ENCODE measurements at places on chromosomes 7 and 10.

GRCh38 chr7:50531401-50531911 lies 33.7 kb downstream of the DDC start:
- DNase-seq, result no peak

DNA sequence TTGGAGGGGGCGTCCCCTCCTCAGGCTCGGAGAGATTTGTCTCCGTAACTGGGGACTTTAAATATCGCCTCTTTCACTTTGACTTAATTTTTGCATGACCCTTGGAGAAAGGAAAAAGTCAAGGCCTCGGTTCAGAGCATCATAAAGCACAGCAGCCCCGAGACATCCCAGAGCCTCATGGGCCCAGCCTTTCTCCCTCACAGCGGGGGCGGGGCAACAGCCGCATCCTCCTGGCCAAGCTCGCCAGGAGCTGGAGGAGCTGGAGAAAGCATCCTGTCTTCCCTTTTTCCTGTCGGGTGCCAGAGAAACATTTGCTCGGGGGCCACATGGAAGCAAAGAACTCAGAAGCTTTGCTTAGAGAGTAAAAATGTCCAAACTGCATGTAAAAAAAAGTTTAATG lies 43.6 kb upstream of the DPYSL4 start:
- DNase-seq, result no peak

GRCh38 chr10:87684001-87684638 lies 24.4 kb downstream of the PAPSS2 start:
- DNase-seq, result no peak

- no peak for DNase-seq
Observed at GRCh38 chr10:93150990-93151547, 77.4 kb downstream of the CYP26A1 start.

GRCh38 chr7:122764020-122764419 lies 61.3 kb upstream of the RNF148 start:
- DNase-seq, result no peak

DNA sequence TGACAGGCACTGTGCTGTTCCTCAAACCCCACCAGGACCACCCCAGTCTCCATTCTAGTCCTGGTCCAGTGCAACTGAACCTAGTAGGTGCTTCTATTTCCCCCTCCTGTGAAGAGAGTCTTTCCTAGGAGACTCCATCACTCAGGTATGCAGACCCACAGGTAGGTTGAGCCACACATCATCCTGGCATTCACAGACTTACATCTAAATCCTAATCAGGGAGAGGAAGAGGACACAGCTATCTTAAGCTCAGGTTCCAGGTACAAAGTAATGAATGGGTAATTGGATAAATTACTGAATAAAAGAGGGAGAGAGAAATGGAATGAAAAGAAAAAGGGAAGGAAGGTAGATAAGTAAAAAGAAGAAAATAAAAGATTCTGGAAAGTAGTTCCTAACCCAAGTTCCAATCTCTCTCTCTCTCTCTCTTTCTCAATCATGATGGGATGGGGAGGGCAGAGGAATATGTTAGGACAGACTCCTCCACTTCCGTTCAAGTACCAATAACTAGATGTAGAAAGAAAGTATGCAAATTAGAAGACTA lies 139.8 kb upstream of the NAMPT start:
- DNase-seq, result no peak

DNA sequence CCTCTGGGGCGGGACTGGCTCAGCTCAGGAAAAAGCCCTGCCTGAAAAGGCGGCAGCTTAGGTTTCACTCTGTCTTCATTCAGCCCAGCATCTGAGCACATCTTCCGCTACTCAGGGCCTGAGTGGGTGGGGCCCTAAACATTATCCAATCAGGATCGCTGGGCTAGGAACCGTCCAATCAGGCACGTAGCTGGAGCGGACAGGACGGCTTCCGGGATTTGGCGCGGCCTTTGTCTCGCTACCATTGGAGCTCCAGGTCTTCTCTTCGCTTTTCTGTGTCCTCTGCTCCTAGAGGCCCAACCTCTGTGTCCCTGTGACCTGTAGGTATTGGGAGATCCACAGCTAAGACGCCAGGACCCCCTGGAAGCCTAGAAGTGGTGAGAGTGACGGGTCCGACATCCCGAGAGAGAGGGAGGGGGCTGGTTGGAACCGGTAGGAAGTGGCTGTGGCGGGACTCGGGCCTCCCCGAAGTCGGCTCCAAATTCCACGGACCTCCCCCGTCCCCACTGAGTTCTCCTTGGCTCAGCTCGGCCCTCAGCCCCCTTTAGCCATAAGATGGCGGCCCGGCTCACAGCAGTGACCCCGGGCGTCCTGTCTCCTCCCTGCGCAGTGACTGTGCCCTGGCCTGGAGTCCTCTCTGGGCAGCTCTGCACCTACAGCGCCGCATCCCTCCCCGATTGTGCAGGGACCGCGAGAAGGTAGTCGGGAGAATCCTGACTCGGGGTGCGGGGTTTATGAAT lies 99.1 kb downstream of the ZNF680 start:
- DNase-seq, result no peak

DNA sequence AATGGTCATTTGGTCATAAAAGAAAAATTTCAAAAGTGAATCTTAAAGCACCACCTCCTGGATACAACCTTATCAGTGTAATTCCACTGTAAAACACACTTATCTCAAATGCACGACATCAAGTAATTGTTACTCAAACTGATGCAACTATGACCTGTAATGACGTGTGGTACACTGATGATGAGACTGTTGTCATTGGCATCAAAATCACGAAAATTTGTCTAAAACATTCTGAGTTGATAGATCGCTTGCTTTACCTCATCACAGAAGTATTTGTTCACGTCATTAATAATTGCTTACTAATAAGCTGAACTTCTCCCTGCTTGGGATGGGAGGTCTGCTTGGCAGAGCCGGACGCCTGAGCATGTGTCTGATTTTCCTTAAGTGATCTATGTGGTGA lies 221.8 kb upstream of the KLF6 start:
- no peak for DNase-seq

- no peak for DNase-seq
Observed at GRCh38 chr7:34158368-34159153, 253.2 kb downstream of the BMPER start.

DNA sequence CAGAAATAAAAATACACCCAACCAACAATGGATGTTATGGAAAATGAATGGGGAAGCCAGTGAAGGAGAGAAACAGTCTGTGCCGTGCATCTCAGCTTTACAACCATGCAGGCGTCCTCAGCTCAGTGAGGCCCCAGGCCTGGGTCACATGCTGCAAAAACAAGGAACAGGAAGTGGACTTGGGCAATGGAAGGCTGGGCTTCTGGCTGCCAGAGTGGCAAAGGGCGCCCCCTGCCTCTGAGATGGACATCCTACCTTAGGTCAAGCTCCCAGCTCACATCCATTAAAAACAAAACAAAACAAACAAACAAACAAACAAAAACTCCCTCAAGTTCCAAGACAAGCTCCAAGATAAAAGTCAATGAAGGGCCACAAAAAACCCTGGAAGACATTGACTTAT lies 54.7 kb upstream of the AFAP1L2 start:
- peak; percentile 63 for DNase-seq

DNA sequence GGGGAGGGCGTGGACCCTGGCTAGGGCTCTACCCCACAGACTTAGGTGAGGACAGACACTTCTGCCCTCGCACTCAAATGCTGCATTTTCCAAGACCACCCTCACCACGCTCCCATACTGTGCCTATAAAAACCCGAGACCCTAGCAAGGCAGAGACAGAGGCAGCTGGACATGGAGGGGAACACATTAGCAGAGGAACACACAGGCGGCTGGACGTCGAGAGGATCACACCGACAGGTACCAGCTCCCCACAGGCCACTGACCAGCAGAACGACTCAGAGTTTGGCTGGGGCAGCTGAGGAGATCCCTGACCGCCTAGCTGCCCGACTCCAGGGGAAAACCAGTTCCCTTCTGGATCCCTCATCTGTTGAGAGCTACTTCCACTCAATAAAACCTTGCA lies 338.2 kb upstream of the SMIM30 start:
- DNase-seq, result no peak

GRCh38 chr10:79409038-79409725 lies 36.2 kb downstream of the ZCCHC24 start:
- DNase-seq, result no peak

GRCh38 chr7:80830584-80831285 lies 88.1 kb downstream of the SEMA3C start:
- no peak for DNase-seq

GRCh38 chr10:114933588-114933987 lies 4.4 kb upstream of the TRUB1 start:
- no peak for DNase-seq

GRCh38 chr7:110940756-110941155 lies 150.2 kb upstream of the LRRN3 start:
- DNase-seq, result no peak

DNA sequence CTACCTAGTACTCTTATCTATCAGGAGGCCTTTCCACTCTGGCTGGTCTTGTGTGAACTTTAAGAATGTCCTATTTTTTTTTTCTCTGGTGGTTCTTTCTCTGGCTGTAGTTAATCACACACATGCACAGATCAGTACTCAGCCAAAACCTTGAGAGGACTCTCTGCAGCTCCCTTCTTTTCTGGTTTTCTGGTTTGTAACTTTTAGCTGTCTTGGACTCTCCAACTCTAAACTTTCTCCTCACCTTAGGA lies 54.9 kb upstream of the HELLS start:
- DNase-seq, result no peak

DNA sequence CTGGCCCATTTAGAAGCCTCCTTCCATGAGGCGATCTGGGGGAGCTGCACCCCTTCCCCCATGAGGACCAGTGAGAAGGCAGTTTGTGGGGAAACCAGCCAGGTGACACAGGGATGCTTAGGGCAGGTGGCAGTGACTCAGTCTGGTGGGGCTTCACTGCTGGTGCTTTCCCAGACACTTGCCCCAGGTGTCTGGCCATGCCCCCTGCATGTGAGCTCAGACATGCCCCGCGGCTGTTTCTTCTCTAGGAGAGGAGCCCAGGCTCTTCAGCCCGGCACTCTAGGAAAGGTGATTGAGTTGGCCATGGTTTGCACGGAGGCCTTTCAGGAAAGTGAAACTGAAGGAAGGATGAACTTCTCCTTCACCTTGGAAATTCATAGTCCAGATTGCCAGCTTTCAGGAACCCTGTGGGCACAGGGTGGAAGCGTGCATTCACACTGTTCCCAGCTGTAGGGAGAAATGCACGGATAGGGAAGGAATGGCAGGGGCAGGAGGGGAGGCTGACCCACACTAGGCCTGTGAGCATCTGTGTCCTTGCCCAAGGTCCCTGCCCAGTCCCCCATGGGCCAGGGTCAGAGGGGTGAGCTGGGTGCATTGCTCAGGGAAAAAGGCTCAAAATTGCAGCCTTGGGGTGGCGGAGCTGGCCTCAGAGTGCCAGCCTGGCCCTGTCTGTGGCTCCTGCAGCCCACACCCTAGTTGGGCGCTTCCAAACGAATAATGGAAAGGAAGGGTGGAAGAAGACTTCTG lies 359.1 kb downstream of the GLRX3 start:
- no peak for DNase-seq

- DNase-seq, result no peak
Observed at GRCh38 chr7:1898628-1899185, 228.6 kb downstream of the ELFN1 start.

DNA sequence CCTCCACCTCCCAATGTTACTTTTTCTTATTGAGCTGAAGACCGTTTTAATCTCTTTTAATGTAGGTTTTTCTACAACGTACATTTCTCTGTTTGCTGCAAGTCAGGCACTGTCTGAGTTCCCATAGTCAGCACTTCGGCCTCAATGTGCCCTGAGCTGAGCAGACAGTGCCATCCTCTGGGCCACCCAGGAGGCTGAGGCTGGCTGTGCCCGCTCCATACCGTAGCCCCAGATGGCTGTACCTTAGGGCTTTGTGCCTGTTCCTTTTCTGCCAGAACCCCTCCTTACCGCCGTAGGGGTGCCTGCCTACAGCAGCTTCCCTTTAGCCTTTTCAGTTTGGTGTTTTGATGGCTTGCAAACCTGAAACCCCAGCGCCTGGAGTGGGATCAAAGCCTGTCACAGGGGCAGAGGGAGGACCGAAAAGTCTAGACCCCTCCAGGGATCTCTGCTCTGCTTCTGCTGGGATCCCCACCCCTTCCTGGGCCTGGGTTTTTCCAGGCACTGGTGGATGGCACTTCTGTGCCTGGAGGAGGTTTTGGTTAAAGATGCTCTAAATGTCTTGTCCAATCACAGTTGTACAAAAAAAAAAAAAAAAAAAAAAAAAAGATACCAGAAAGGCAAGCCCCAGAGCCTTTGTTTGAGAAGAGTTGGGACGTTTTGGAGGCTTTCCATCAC lies 9.0 kb downstream of the AGAP3 start:
- DNase-seq, result no peak

DNA sequence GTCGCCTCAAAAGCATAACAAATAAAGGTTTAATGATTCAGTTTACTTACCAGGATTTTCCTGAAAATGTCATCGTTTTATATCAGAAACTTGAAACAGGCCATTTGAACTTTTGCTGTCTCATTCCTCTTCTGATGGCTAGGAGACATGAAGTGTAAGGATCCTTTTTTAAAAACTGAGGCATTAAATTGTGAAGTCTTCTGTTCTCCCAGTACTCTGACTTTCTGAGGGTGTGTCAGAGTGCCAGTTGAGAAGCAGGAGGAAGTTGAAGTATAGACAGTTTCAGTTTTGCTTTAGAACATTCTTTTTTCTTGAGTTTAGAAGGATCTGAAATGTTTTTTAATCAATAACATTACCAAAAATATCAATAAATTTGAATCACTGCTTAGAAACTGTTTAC lies at the start of gene SAMD9L:
SAMD9L (minus strand) TSS at position 242 of the 400 bp plus-strand sequence. CDS start 12,414 bp downstream, outside the sequence.
- DNase-seq, result peak; percentile 32

- no peak for DNase-seq
Observed at GRCh38 chr10:126504761-126505112, 116.5 kb upstream of the ADAM12 start.

- no peak for DNase-seq
Observed at GRCh38 chr10:28302012-28302637, 739 bp downstream of the MPP7 start.

DNA sequence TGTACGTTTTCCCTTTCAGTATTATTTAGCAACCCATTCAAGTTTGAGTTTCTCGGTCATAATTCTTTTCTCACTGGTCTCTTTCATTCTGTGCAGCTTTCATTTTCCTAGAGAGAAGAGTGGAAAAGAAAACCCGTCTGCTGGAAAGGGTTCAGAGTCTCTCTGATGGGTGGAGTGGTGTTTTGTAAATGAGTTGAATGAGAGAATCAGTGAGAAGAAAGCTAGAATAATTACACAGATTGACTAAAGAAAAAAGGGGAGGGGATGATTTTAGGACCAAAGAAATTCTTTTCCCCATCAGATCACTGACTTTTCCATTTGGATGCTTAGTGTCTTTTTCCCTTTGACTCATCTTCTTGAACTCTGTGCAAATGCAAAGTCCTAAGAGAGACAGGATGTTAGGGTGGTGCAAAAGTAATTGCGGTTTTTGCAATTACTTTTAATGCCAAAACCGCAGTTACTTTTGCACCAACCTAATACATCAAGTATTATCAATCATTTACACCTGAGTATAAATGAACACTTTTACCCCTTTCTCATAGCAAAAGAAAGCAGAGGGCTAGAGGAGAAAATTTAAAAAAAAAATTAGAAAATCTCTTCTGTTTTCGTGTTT lies 242.1 kb upstream of the SP4 start:
- DNase-seq, result no peak

DNA sequence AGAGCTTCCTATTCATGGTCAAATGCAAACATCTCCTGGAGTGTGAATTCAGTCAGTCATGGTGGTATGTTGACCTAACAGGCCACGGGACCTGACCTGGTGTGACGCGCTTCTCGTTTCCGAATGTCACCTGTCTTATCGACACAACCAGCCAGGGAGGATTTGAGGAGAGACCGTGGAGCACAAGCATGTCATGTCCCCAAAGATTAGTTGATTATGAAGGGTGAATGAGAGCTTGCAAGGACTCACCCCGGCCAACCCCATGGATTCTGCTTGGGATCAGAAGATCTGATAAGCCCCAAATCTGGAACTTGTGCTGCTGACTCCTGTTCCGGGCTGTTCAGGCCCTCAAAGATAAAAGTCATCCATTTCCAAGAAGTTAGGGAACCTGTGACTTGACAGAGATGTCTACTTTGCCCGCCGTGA lies 10.5 kb downstream of the ADRA2A start:
- no peak for DNase-seq

Data from GM13976 (cell line).